Right atrium auricular region (tissue), 2 donors: ENCODE measurements at places on chromosomes 6 and 20.

DNA sequence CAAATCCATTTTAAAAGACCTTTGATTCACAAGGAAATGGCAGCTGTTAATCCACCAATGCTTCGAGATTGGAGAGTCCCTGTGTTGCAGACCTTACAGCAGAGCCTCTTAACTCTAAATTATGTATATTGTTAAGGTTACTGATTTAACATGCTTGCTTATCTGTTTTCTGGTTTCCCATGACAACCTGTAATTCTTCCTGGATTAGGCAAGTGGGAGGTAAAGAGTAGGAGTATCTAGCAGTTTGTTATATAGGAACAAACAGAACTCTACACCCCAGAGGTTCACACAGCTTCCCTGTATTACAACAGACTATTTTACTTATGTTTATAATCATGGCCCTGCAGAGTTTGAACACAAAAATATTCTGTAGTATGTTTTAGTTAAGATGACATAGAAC lies 39.5 kb downstream of the NKX2-4 start:
- no peak for DNase-seq

DNA sequence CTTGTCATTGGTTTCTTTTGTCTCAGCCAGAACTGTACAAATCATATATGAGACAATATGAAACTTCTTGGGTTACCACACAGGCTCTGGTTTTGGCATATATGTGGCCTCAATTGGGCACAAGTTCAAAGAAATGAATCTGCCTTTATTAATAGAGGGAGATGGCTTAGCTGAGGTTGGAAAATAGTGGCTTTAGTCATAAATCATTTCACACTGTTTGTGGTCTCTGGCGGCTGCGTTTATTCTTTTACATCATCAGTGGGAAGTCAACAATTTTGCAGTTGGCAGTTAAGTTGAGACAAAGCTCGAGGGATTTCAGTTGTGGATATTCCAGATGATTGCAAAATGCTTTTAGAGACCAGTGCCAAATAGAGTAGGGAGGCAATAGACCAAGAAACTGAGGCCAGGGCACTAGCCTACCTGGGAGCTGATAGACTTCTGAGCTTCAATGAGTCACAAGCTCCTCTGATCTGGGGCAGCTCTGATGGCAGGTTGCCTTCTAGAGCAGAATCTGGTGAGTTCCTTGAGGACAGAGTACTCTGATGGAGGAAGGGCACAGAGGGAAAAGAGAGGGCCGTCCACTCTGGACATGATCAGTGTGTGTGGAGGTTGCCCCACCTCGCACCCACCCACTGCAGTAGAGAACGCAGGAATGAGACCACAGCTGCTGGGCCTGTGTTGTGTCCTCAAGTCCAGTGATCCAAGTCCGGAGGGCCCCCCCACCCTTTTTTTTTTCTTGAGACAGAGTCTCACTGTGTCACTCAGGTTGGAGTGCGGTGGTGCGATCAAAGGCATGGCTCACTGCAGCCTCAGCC lies 73.5 kb downstream of the ARMC2 start:
- DNase-seq, result peak; percentile 78

DNA sequence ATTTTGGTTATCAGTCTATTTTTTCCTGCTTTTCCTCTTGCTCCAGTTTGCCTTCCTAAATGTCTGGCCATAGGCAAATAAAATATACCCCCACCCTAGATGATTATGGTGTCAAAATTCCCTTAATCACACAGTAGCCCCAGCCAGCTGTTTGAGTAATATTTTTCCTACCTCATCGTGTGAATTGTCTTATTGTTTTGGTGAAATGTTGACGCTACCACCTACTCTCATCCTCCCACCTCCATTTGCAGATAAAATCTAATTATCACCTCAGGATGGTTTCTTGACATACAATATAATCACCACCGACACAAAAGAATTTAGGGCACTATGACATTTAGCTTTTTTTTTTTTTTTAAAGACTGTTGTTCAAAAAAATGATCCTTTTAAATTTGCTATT lies 44.1 kb upstream of the FUCA2 start:
- DNase-seq, result no peak

- DNase-seq, result no peak
Observed at GRCh38 chr6:53947780-53948179, 153.0 kb downstream of the LRRC1 start.

DNA sequence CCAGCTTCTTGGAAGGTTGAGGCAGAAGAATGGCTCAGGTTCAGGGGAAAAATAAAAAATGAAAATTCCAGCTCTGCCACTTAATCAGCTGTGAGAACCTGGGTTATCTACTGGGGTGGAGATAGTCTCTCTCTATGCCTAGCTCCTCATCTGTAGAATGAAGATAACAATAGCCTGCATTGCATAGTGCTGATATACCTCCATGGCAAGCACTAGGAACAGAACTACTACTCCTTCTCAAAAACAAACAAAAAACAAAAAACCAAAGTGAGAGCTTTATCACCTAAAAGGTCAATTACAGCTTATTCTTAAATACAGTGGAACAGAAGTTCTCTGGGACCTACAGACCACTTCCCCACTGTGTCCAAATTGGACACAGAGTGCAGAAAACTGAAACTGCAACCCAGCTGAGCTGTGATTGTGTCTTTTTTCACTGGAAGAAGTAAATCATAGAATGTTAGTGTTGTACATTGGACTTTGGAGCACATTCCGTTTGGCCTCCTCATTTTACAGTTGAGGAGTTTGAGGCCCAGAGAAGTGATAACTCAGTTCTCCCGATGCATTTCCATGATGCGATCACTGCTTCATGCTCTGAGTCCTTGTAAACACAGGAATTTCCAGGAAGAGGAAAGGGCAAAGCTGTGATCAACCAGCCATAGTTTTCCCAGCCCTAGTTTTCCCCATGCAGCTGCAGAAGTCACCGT lies 23.3 kb downstream of the MTFR2 start:
- no peak for DNase-seq

DNA sequence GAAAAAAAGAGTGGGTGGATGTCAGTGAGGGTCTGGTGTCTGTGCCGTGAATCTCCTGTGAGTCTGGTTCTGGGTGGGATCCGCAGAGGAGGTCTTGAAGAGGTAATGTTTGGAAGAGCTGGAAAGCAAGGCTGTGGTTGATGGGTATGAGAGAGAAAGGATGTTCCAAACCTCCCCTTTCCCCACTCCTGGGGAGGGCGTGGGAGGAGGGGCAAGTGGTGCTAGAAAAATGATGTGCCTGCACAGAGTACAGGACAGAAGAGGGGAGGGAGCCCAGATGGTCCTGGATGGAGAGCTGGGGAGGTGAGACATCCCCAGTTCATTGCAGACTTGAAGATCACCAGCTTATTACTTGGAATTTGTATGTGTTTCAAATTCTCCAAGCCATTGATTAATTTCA lies 3.1 kb downstream of the CNPY3 start:
- no peak for DNase-seq

DNA sequence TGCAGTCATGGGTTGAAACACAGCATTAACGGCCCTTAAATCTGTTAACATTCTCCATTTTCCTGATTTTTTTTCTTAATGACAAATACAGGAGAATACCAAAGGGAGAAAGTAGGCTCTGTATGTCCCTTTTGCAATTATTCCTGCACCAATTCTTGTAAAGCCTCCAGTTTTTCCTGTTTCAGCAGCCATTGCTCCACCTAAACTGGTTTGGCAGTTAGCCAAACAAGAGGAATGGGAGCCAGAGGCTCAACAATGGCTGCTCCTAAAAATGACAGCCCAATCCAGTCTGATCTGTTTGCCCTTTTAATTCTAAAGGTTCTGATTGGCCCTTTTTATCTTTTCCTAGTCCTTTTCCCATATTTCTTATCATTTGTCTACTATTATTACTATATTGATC lies 284.2 kb upstream of the SGK1 start:
- no peak for DNase-seq

DNA sequence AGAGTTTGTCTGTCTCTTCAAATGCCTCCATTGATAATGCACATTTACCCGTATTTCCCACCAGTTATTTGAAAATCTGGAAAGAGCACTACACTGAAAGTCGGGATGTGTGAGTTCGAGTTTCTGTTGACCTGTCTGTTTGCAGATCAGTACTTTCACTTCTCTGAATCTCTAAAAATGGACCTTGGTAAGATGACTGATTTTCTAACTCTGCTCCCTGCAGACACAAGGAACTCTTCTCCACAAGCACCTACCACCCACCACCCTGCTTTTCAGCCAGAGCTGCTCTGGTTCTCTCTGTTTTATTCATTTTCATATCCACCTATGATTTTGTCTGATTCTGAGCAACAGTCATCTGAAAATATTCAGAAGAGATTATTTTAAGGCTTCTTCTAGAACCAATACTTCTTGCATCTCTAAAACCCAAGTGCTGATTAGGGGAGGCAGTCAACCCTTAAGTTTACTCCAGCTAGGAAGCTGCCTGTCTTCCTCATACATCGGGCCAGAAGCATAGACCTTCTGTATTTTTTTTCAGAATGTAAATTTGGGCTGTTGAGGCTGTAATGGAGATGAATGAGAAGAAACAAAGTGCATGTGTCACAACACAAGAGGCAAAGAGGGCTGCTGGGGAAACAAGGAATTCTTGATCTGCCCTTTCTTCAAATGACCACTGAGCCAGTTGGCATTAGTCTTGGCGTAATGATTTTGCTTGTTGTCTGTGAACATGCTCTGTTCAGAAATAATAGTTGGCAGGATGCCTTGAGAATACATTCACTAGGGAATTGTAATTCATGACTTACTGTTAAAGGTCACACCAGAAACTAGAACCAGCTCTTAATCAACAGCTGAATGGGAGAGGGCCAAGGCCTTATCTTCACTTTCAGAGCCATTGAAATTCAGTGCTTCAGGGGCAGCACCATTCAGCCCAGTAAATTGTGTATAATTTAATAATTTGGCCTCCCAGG lies 85.4 kb upstream of the MYLIP start:
- DNase-seq, result no peak

DNA sequence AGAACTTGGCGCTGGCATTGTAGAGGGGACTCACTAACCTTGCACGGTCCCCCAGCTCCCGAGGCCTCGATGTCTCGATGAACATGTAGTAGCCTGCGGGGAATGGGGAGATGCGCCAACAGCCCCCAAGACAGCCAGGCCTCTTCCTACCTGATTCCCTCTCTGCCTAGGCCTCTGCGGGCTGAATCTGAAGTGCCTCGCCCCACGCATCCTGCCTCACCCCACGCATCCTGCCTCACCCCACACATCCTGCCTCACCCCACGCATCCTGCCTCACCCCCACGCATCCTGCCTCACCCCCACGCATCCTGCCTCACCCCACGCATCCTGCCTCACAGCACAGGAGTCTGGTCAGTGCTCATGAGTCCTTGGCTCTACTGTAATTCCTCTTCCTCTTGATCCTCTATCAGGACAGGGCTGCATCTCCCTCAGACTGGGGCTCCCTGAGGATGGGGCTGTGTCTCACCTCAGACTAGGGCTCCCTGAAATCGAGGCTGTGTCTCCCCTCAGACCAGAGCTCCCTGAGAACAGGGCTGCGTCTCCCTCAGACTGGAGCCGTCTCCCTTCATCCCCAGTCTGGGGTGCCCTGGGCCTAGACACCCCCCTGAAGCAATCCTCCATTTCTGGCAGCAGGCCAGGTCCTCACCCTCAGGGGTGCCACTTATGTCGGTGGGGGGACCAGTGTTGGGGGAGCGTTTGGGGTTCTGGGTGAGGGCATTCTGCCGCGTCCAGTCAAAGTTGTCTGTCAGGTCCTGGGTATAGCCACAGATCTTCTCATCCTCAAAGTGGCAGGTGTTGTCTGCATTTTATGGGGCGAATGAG lies 53.6 kb downstream of the MDGA1 start:
- DNase-seq, result no peak

- no peak for DNase-seq
Observed at GRCh38 chr20:12086359-12086758, 168.7 kb downstream of the BTBD3 start.

DNA sequence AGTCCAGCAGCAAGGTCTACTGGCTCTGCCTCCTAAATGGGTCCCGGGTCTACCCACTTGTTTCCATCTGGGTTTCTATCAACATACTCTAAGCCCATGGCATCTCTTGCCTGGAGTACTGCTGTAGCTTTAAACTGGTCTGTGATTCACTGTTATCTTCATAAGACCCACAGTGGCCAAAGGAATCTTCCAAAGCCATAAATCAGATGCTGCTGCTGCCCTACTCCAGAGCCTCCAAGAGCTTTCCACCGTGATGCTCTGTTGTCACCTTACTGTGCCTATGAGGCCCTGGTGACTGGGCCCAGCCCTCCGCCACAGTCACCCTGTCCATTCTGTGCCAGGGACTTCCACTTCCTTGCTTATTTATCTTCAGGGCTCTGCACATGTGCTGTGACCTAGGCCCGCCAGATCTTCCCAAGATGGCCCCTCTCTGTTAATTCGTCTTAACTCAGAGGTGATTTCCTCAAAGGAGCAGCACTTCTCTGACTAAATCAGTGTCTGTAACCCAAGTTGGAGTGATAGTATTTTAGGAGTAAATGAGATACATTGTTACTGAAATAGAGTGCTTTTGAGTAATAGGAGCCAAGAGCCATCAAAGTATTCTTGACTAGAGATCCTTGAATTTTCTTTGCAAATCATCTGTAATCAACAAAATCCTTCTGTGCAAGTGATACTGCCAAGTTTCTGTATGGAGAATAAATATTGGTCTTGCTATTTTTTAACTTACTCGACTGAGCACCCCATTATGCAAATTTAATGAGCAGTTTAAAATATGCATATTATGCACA lies 102.5 kb downstream of the PPP1R14C start:
- DNase-seq, result no peak

DNA sequence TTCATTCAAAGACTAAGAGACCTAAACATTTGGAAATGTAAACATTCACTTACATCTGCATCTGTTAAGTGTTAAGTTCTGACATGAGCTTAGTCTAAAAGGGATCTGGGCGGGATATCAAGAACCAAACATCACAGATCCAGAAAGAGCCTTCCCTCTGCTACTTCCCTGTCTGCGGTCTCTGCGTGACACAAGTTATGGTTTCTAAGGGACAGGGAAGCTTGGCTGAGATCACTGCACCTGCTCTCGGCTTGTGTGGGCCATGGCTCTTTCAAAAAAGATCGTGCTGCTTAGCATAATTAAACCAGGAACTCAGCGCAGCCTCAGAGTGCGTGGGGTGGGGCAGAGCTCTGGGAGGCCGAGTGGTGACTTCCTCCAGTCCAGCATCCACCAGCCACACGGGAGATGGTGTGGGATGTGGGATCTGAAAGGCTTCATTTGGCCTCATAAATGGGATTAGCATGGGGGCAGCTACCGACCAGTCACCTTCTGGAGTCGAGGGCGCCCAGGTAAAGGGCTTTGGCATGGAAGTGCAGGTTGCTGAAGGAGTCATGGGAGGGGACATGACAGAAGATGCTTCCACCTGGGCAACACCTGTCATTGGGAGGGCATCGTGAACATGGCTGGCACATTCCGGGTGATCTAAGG lies 16.7 kb upstream of the RAMACL start:
- DNase-seq, result no peak
